ENCODE measurements at places on chromosomes 4 and X.

GRCh38 chrX:17082831-17083230 lies 136.4 kb downstream of the REPS2 start:
- no peak for DNase-seq

- DNase-seq = no peak
These were observed 252.3 kb downstream of the NLGN4X start for GRCh38 chrX:5976332-5976731.

GRCh38 chr4:10118048-10119004 lies 1.7 kb upstream of the WDR1 start:
- no peak for DNase-seq

DNA sequence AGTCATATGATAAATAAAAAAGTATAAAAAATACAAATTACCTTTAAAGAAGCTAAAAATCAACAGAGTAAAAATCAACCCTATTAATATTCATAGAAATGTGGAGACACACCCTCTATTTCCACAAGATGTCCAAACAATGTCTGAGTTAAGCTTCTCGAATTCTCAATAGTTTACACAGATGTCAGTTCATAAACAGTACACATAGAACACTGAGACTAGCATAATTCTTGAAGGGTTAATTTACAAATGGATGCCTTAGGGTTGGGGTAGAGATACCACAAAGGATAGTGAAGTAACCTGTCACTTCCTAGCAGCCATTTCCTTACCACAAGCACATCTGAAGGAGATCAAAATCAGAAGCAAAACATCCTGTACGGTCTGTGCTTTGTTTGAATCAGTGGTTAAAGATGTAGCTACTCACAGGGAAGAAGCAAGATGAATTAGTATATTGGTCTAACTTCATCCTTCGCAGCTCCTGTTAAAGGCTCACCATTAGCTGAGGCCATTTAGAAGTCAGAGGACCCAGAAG lies 2393.9 kb downstream of the ARAP2 start:
- no peak for DNase-seq

DNA sequence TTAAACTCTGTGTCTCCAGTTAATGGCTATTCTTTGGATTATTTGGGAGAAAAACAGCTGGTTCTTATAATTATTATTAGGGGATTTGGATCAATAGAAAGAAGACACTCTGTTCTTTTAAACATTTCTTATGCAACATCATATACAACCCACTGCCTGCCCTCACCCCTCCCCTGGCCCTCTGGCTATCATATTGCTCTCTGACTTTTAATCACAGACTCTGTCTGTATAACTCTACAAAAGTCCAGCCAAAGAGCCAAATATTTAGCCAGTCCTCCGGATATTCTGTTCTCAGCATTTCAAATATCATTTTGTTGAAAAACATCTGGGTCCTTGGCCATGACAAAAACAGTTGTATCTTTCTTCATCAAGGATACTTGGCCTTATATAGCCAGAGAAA lies 19.0 kb upstream of the PACRGL start:
- no peak for DNase-seq
